ENCODE measurements at places on chromosomes 4 and X.

- no peak for DNase-seq
These were observed 111.1 kb upstream of the TLL1 start for GRCh38 chr4:165761963-165762362.

- no peak for DNase-seq
These were observed 462.2 kb downstream of the INPP4B start for GRCh38 chr4:142383800-142384470.

GRCh38 chr4:924107-925096 lies 7.7 kb downstream of the GAK start:
- DNase-seq = no peak

DNA sequence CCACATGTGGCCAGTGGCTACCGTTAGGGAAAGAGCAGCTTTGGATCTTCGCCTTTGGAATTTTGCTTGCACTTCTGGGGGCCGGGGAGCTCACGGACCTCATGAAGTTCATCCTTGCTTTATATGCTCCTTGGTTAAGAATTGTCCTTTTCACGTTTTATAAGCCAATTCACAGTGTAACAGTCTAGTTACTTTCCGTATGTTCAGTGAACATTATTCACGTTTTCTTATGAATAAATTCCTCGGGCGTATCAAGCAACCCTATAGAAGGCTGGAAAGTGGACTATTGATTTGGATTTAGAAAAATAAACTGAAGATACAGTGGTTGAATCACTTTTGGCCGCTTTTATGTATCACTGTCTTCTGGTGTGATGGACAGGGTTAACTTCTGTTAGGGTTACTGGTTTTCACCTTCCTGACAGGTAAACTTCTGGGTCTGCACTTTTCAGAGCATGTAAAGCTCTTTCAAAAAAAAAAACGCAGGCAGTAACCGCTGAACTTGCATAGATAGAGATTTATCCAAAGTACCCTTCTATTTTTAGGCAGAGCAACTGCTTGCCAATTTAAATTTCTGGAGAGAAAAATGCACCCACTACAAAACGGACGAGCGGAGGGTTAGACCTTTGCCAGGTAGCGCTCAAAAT lies 569 bp upstream of the PDLIM5 start:
- no peak for DNase-seq

- no peak for DNase-seq
These were observed 153.5 kb downstream of the SLC10A7 start for GRCh38 chr4:146368209-146368608.

DNA sequence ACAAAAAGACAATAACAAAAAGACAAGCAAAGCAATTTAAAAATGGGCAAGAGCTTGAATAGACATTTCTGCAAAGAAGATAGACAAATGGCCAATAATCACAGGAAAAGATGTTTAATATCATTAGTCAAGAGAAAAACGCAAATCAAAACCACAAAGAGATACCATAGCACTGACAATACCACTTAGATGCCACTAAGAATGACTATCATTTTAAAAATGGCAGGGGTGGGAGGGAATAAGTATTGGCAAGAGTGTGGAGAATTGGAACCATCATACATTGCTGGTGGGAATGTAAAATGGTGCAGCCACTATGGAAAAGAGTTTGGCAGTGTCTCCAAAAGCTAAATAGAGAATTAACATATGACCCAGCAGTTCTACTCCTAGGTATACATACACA lies 15.1 kb upstream of the EXOC1 start:
- DNase-seq = no peak

DNA sequence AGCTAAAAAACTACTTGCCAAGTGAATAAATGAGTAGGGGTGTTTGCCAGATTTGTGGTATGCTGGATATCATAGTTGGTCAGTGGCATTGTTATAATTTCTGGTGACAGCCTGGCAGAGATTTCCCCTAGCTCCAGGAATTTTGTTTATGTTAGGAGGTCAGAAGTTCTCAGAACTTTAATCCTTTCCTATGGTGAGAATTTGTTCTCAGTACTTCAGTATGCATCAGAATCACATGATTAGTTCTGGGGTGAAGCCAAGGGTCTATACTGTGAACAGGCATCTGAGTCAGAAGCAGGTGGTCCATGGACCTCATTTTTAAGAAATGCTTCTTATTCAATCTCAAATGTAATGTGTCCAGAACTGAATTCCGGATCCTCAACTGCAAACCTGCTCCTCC lies 10.5 kb downstream of the RASSF6 start:
- no peak for DNase-seq

DNA sequence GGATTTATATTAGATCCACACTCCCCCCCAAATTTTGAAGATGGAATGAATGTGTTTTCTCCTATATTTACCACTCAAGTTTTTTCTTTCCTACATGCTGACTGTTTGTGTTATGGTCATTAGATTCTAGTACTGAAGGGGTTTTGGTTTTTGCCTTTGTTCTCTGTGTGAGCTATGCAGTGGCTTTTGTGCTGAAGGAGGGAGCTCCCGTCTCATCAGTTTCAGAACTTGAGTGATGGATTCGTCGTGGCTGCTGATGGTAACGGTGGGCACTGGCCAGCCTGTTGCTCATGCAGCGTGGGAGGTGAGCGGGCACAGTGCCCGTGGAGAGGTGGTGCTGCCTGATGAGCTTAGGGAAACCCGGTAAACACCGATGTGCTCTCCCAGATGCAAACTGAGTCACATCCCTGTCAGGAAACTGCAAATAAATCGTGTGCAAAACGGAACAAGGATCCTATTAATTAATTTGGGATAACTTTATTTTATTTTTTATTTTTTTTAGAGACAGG lies 101.5 kb downstream of the SORBS2 start:
- no peak for DNase-seq

DNA sequence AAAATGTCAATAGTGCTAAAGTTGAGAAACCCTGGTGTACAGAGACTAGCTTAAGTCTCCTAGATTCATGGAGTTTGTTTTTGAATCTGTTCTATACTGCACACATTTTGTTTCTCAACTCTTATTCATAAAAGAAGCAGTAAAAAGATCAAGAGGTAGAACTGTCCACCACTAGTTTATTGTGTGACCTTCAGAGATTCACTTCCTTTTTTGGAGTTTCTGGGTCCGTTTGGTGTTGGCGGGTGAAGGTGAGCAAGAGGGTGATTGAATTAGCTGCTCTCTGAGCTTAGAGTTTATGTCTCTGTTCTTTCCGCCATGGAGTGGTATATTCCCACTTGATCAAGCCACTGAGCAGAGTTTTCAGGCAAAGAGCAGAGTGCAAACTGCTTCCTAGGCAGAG lies 21.4 kb upstream of the PLAC1 start:
- no peak for DNase-seq

- no peak for DNase-seq
These were observed 68.3 kb upstream of the PRPS1 start for GRCh38 chrX:107560041-107560440.

DNA sequence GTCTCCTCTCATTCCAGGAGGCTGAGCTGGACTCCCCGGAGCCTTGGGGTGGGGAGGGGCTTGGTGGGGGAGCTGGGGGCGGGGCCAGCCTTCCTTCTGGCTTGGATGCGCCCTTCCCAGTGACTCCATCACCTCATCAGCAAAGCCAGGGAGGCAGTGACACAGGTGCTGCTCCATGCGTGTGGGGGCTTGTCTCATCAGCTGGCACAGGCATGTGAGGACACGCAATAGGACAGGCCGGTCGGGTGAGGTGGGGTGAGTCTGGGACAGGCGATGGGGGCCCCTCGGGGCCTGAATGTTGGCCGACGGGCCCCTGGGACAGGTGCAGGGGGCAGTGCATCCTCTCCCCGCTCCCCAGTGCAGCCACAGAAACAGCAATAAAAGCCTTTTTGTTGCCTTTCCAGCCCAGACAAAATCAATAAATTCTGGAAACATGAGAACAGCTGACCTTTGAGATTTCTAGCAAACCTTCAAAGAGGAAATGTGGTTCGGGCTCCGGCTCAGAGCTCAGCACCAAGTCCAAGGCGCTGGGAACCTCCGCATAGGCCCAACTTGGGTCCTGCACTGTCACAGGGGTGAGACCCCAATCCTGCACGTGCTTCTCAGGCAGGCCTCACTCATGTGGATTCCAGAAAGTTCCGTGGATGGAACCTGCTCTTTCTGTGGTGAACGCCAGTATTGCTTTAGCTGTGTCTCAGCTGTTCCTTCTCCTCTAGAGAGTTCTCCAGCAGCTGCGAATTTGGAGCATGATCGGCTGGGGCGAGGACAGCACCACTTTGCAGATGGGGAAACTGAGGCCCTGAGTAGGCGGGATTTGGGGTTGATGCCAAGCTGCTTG lies 18.5 kb downstream of the ADRA2C start:
- no peak for DNase-seq

DNA sequence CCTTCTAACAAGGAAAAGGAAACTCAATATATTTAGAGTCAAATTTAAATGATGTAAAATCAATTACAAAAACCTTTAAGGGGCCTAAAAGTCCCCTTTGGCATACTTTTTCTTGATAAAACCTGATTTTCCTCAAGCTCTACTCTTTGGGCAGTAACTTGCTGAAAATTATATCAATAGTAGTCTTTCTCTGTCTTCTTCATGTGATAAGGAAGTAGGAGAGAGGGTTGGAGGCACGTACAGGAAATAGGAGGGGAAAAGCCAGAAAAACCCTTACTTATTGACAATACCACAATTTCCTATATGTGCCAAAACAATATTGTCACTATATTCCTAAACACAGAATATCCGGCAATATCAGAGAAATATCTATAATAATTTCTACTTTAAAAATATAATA lies 9.6 kb downstream of the RHOH start:
- DNase-seq = no peak

- DNase-seq = no peak
These were observed 207.1 kb upstream of the PCDH18 start for GRCh38 chr4:137739391-137739790.

GRCh38 chr4:8905226-8905772 lies 33.7 kb upstream of the HMX1 start:
- no peak for DNase-seq

- no peak for DNase-seq
These were observed 786 bp upstream of the ZFX start for GRCh38 chrX:24148535-24149350.

- no peak for DNase-seq
These were observed 102.5 kb upstream of the GALNTL6 start for GRCh38 chr4:171710743-171711142.

DNA sequence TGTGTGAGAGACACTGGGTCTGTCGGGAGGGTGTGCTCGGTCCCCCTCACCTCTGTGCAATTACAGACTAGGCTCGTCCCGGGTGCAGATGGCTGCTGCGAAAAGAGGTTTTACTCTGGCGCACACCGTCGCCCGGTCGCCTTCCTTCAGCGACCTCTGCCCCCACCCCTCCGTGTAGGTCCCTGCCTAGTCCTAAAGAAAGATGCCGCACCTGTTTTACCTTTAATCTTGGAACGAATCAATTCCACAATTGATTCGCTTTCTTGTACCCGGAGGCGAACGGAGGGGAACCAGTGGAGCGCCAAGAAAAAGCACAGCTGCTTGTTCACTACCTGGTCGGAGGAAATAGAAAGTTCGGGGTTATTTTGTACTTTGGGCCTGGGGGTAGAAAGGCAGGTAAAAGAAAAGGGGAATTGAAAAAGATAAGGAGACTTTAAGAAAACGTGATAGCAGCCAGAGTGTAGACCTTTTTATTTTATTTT lies 1.2 kb downstream of the NPNT start:
- no peak for DNase-seq

DNA sequence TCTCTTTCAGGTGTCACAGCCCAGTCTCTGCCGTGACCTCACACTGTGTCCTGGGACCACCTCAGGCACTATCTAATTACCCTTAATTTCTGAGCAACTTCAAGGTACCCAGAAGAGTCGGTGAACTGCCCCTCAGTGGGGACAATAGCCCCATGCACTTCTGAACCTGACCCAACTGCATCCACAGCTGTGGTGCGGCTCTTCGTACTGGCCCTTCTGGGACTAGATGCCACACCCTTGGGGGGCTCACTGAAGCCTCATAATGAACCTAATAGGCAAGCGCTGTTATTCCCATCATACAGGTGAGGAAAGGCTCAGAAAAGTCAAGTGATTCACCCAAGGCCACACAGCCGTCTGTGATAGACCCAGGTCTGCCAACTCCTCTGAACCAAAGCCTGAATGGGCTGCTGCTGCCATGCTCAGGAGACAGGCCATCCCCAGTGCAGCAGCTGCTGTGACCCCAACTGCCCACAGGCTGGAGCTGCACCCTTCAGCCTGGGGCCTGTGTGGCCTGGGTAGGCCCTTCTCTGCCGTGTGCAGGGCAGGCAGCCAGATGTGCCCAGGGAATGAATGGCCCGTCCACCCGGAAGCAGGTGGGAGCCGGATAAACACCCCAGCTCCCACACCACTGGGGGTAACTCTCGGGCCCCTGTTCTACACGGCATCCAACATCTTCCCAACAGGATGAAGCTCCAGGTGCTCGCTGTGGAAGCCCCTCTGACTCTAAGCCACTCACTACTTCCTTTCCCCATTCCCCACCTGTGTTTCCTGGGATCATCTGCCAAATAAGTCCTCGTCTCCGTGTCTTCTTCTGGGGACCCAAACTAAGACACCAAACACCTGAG lies 35.9 kb downstream of the HMX1 start:
- DNase-seq = no peak

- no peak for DNase-seq
These were observed 15.8 kb downstream of the DCUN1D4 start for GRCh38 chr4:51858605-51859202.

DNA sequence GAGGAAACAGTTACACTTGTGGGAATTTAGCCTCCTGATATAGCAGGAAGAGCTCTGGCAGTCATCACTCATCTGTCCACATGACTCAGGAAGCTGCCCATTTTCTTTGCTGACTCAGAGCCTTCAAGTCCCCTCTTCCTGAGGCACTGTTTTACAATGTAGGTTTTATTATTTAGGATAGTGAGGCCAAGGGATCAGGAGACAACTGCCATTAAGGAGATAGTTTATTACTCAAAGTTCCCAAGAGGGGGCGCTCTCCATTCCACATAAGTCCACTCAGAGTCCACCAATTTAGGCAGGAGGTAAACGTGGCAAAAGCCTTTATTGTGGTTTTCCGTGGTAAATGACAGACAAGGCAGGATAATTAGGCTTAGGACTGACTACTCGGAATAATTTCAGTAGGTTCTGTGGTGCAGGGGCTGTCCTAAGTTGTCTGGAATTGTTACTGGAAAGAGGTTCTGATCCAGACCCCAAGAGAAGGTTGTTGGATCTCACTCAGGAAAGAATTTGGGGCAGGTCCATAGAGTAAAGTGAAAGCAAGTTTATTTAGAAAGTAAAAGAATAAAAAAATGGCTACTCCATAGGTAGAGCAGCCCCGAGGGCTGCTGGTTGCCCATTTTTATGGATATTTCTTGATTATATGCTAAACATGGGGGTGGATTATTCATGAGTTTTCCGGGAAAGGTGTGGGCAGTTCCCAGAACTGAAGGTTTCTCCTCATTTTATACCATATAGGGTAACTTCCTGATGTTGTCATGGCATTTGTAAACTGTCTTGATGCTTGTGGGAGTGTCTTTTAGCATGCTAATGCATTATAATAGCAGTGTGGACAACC lies 96.0 kb upstream of the RAB40AL start:
- DNase-seq = no peak
